Suprapubic skin (tissue), 4 donors: ENCODE measurements at places on chromosomes 2 and 18.

- DNase-seq, result no peak
These were observed 45.4 kb upstream of the PAPOLG start for GRCh38 chr2:60710707-60711106.

GRCh38 chr2:72361521-72361920, 213.9 kb upstream of the CYP26B1 start:
- DNase-seq, result no peak

- no peak for DNase-seq
These were observed 2.9 kb upstream of the ATOH8 start for GRCh38 chr2:85750587-85751575.

- no peak for DNase-seq
These were observed 122.9 kb downstream of the ZNF521 start for GRCh38 chr18:25229081-25229480.

GRCh38 chr2:27431395-27431794, 3.0 kb downstream of the NRBP1 start:
- no peak for DNase-seq

- DNase-seq, result no peak
These were observed 54.7 kb upstream of the TCF7L1 start for GRCh38 chr2:85078536-85078935.

DNA sequence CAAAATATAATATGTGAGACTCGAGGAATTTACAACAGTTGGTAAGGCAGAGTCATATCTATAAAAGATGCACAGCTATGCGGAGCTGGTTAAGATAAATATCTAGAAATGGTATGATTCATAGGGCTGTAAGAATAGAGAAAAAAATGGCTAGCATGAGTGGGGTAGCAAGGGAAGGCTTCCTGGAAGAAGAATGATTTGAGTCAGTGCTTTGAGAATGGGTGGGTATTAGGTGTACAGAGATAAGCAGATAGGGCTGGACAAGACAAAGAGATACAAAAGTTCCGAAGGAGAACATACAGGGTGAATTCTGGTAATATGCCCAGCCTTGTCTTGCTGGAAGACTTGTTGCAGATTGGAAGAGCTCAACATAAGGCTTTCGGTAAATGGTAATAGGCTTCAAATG, 291.5 kb upstream of the CCDC68 start:
- DNase-seq, result no peak

DNA sequence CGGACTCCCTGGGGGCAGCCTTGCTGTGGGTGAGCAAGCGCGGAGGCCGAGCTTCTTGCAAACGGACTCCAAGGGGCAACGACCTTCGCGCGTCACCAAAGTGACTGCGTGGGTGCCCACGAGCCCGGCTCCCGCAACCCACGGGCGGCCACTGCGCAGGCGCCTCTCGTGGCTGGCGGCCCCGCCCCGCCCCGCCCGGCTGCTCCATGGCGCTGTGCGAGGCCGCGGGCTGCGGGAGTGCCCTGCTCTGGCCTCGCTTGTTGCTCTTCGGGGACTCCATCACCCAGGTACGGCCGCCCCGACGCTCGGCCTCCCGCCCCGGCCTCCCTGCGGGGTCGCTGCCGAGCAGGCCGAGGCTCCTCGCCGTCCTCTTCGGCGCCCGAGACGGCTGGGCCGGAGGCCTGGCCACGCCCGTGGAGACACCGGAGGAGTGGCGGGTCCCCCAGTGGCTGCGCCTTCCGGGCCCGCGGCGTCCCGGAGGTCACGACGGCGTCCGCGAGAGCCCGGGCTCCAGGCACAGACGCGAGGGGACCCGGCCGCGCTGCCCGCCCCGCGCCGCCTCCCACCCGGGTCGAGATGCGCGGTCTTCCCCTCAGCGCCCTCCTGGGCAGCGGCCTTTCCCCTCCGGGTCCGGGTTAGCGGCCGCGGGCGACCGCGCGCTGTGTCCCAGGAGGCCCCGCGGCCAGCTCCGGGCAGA, at the start of gene IAH1:
Gene IAH1 (plus strand): TSS at position 191 of the 697 bp plus-strand sequence. CDS start 16 bp downstream, at position 207.
- peak; percentile 74 for DNase-seq

DNA sequence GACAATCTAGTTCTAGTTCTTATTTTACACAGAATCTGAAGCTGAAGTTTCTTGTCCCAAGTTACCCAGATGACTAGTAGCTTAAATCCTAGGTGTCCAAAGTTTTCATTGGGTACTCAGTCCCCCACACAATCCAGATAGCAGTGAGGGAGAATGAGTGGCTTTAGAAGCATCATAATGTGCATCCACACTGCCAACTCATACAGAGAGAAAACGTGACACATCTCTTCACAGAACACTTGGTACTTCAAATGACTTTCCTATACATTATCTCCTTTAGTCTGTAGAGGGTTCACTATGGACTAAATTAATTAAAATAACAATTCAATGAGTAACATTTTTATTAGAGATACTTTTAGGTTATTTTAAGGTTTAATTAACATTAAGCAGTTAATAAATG, 45.2 kb downstream of the STRADB start:
- DNase-seq, result no peak

DNA sequence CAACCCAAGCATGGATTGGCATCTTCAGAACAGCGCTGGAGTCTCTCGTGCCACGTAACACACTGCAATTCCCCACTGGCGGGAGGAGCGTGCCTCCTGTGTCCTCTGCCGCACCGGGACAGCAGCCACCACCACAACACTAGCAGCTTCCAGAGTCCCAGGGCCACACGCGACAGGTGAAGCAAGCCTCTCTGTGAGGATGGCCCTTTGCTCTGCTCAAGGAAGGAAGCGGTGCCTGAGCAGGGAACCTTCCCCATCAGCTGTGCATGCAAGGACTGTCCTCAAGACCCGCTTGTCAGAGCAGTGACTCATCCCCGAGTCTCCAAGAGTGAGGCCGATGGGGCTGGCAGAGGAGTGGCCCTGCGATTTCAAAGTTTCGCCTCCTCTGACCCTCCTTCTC, 44.0 kb downstream of the TTC32 start:
- DNase-seq, result no peak

DNA sequence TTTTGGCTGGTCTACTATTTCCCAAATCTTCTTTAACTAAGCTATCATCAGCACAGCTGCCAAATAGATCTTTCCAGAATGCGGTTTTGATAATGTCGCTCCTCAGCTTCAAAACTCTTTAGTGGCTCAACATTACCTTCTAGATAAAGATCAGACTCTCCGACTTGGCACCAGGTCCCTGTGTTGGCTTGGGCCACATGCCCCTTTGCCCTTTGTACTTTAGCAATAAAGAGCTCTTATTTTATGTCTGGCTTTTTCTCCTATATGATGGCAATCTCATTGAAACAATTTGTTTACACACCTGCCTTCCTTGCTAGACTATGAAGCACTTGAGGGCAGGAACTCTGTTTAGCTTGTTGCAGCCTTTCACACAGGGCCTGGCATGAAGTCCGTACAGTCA, 128.9 kb upstream of the GATA6 start:
- DNase-seq, result no peak

GRCh38 chr18:62460851-62461300, 61.9 kb upstream of the ZCCHC2 start:
- no peak for DNase-seq

GRCh38 chr2:144411473-144411872, 108.4 kb downstream of the ZEB2 start:
- DNase-seq, result no peak

- DNase-seq, result no peak
These were observed 53.7 kb upstream of the APCDD1 start for GRCh38 chr18:10400534-10401307.

- no peak for DNase-seq
These were observed 109.3 kb downstream of the KLHL29 start for GRCh38 chr2:23494286-23494685.

DNA sequence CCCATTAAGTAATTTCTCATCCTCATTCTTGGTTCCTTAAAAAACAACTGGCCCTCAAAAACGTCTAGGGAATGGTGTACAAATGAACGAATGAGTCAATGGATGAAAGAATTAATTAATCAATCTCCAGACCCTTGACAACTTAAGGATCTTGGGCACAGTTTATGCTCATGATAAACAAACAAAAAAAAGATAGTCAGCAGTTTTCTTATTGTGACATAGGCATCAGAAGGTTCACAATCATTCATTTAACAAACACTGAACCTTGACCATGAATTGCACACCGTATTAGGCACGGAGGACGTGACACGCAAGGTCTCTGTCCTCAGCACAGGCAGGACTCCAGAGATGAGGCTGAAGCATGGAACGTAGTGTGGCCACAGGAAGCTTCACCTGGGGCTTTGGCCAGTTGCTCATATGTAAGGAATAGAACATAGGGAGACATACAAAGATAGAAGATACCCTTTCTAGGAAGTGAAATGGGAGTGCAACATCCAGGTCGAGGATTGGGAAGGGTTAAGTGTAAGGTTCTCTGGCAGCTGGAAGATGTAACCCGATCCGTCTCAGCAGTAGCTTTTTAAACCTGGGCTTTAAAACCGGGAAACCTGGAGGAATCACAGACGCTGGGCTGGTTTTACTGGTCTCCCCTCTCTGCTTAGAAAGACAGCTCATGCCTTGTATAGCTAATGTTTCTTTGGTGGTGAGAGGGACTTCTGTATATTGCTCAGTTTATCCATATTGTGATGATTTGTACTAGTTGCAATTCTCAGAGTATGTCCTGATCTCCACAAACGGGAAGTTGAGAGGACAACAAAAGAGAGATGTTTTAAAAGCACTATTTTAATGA, 8.9 kb upstream of the LTBP1 start:
- DNase-seq, result no peak

GRCh38 chr2:200159829-200160781, 146.4 kb upstream of the SPATS2L start:
- no peak for DNase-seq

- DNase-seq, result no peak
These were observed 60.2 kb upstream of the TCF7L1 start for GRCh38 chr2:85073033-85073432.

- DNase-seq, result no peak
These were observed 68.3 kb upstream of the ZNF521 start for GRCh38 chr18:25420077-25420825.

- DNase-seq, result peak; percentile 65
These were observed 32.9 kb downstream of the DGKD start for GRCh38 chr2:233387225-233387624.

- no peak for DNase-seq
These were observed 25.8 kb upstream of the CYTIP start for GRCh38 chr2:157469726-157470125.
